ENCODE measurements at places on chromosomes 7 and 10. TPM values are rescaled to one million over a fixed set of nuclear protein-coding genes. Genes with fewer than 3 reads are reported as not detected.
A peak's percentile ranks its signal among the peaks of the same experiment; 100 is the strongest.

DNA sequence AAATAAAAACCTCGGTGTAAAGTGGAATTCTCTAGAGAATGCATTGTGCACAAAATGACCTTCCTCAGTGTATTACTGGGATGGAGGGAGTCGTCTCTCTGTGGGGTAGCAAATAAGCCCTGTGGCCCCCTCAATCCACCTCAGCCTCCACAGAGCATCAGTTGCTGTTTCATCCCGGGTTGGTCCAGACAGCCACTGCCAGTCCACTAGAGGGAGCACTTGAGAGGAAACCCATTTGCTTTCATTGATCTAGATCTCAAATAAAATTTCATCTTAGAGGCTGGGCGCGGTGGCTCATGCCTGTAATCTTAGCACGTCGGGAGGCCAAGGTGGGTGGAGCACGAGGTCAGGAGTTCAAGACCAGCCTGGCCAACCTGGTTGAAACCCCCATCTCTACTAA lies 1128.7 kb downstream of the CNTNAP2 start:
- no peak for DNase-seq

Gene UPK3BL2
- 2.9 TPM for total RNA-seq

Gene CCDC172
- not detected for total RNA-seq

DNA sequence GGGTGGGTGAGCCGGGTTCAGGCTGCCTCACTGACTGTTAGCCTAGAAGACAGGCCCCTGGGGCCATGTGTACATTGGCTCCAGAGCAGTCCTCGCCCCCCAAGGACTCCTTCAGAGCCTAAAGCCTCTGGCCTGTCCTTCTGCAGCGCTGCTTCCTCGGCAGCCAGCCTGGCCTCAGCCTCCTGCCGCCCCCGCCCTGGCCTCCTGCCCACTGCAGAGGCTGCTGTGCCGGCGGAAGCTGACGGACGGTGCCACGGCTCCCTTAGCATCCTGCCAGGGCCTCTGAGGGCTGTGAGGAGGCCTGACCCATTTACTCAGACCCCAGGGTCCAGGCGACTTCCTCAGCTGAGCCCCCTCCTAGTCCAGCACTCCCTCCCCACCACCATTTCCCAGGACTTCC lies 4.9 kb downstream of the SRRM3 start:
- no peak for DNase-seq

DNA sequence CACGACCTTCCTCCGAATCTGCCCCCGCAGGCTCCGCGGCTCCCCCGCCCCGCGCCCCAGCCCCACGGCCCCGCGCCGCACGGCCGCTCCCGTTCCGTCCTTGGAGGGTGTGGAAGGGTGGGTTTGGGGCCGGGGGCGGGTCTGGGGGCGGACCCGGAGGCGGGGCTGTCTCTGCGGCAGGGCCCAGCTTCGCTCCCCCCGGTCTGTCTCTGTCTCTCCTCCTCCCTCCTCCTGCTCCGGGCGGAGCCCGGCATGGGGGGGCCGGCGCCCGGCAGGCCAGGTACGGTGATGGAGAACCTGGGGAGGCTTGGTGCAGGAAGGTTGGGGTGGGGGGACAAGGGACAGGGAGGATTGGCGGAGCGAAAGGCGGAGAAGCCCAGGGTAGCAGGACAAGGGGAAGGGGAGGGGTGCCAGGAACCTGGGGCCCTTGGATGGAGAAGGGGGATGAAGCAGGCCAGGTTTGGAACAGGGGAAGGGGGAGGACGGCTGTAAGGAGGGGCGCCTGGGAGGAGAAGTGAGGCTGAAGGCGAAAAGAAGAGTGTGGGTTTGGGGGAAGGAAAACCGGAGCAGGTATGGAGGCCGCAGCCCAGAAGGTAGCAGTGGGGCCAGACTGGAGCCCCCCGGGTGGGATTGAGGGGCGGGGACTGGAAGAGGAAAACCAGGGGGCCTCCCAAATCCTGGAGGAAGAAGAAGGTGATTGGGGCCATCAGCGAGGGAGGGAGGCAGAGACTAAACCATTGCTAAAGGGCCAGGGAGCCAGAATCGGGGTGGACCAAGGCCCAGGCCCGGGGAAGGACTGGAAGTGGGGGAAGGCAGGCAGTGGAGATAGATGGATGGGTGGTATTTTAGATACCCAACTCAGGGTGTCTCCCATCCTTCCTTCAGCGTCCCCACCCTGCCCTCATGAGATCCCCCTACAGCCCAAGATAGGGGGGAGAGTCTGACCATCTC lies at the start of gene NYAP1:
Gene NYAP1 (plus strand): TSS at position 206 of the 951 bp plus-strand sequence. CDS start 1,385 bp downstream, outside the sequence.
- DNase-seq: peak; percentile 73

- no peak for DNase-seq
Observed at GRCh38 chr10:84329196-84329611, 815 bp downstream of the CCSER2 start.

Gene C10orf62
- 0.35 TPM for total RNA-seq

- DNase-seq: no peak
Observed at GRCh38 chr7:44173911-44174693, 15.1 kb downstream of the GCK start.

Gene PDZD7
- 0.17 TPM for total RNA-seq

Gene ITPRID1
- not detected for total RNA-seq

GRCh38 chr10:68633816-68634466 lies 73.8 kb downstream of the TET1 start:
- no peak for DNase-seq

GRCh38 chr7:4227105-4228010 lies 454.7 kb upstream of the FOXK1 start:
- DNase-seq: no peak

Gene TYSND1
- 6.6 TPM for total RNA-seq

Gene SLC26A4
- 0.40 TPM for total RNA-seq

GRCh38 chr7:42479452-42479815 lies 242.4 kb upstream of the GLI3 start:
- DNase-seq: no peak

DNA sequence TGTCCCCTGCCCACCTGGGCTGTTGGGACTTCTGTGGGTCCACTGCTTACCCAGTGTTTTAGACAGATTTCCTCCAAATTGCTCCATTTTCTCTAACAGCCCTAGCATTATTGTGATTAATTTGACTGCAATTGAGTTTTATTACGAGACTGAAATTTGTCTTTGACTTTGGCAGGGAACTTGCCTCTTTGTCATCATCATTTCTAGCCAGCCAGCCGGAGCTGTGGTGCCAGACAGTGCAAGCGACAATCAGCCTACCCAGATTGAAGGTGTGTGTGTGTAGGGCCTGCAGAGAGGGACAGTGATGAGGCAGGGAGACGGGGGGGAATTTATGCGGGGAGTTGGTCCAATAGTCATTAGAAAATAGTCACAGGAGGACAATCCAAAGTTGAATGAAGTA lies 743.0 kb downstream of the NRG3 start:
- DNase-seq: no peak

- no peak for DNase-seq
Observed at GRCh38 chr7:11473807-11474424, 358.1 kb downstream of the THSD7A start.

DNA sequence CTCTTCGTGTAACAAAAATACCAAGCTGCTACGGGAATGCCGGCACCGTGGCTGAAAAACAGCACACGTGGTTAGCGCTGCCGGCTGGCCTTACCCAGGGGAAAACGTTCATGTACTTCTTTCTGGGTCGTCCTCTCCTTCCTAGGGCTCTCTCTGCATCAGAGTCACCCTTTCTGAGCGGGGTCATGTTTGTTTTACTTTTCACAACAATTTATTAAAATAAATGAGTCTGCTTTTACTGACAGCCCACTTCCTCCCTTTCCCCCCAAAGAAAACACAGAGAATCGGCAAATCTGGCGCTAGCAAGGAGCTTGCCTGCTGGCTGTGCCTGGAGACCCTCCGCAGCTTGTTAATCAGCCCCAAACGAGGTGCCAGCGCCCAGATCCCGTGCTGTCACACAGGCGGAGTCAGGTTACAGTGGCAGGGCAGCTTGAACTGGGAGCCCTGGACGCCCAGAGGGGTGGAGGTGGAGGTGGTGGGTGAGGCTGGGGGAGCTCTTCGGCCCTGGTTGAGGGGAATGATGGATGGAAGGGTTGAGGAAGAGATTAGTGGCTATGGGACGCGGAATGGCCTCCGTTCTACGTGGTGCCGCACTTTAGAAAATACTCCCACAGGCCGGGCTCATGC lies 162.2 kb upstream of the TNS3 start:
- DNase-seq: no peak

- no peak for DNase-seq
Observed at GRCh38 chr7:47336472-47337425, 245.2 kb downstream of the TNS3 start.

DNA sequence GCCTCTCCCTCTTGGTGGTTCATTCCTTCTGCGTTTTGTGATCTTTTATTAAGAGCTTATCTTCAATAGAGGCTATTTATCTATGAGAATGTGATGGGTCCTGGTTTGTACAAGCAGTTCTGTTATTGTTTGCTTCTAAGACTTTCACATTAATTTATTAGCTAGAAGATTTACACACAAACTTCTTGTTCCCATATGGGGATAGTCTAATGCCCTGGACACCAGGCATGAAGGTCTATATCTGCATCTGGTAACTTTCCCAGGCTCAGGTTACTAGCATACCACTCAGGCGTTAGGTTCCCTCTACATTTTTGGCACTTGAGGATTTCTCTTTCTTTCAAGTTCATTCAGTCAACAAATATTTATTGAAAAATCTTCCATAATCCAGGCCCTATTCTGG lies 7.7 kb downstream of the XPNPEP1 start:
- no peak for DNase-seq

Gene GRM3
- not detected for total RNA-seq

Gene MORN4
- total RNA-seq: 8.7 TPM

DNA sequence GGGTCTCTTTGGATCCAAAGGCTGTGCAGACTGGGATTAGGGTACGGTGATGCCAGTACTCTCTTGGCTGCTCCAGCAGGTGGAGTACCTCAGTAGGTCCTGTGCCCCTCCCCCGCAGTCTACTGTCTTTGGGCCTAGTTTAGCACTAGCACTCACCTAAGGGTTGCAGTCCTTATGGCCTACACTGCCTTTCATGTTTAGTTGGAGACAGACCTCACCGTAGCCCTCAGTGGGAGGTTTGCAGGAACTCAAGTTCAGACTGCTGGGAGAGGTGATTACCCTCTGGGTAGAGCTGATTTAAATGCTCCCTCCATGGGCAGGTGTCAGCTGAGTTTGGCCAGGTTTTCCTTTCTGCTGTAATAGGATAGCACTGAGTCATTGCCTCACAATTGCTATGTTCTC lies 210.8 kb upstream of the TMEM196 start:
- DNase-seq: no peak
